NCI-H524 treated with DMSO at 0.1 percent for 48 hours (cell line): ENCODE measurements at places on chromosomes 7 and 10.

- no peak for DNase-seq
Observed at GRCh38 chr10:5354068-5354467, 10.7 kb upstream of the UCN3 start.

GRCh38 chr10:78772486-78772885 lies 296.3 kb upstream of the ZMIZ1 start:
- DNase-seq: no peak

DNA sequence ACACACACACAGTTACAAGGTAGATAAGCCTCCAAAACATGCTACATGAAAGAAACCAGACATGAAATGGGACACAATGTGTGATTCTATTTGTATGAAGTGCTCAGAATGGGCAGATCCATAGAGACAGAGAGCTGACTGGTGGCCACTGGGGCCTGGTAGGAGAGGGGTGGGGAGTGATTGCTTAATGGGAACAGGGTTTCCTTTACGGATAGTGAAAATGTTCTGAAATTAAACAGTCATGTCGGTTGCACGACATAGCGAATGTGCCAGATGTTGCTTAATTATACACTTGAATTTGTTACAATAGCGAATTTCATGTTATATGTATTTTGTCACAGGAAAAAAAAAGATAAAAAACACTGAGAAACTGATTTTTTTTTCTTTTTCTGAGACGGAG lies 122.3 kb downstream of the SPDYE5 start:
- no peak for DNase-seq

DNA sequence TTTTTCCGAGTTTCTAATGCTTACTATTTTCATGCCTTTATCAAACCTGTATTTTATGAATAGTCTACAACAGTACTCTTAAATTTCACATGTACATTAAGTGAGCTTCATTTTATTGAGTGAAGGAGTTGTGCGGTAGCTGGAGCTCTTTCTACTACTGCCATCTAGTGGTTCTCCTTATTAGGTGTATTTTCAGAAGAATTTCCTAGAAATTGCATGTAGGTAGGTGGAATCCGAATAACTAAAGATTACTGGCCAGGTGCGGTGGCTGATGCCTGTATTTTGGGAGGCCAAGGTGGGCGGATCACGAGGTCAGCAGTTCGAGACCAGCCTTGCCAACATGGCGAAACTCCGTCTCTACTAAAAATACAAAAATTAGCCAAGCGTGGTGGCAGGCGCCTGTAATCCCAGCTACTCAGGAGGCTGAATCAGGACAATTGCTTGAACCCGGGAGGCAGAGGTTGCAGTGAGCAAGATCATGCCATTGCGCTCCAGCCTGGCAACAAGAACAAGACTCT lies 38.3 kb downstream of the LRRC72 start:
- DNase-seq: peak; percentile 10

DNA sequence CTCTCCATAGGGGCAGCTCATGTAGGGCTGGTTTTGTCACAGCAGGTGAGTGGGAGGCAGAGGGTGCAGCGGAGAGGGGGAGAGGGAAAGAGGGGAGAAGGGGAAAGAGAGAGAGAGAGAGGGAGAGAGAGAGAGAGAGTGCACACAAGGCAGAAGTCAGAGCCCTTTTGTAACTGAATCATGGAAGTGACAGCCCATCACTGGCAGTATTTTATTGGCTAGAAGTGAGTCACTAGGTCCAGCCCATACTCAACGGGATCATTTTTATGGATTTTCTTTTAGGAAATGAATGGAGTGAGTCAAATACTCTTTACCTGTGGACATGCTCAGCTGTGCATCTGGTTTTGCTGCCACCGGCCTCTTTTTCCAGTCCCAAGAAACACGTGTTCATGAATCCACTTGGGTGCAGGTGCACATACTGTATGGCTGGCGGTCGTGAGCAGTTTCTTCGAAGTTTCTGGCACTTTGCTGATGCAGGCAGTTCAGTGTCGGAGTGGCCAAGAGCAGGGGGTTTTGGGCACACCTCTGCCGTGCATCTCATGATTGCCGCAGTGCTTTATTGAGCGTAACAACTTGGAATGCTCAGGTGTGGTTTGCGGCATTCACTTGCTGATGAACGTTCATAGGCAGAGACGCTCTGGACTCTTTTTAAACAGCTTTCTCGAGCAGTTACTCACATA lies 40.3 kb downstream of the DOCK1 start:
- DNase-seq: no peak

GRCh38 chr10:51707392-51707791 lies 8.0 kb upstream of the CSTF2T start:
- no peak for DNase-seq
